ENCODE measurements at places on chromosomes 13 and 19.

GRCh38 chr13:98143157-98143553, 261 bp downstream of the FARP1 start:
- DNase-seq, result no peak

GRCh38 chr19:18932216-18932841, 8.7 kb downstream of the HOMER3 start:
- DNase-seq, result peak; percentile 70

GRCh38 chr19:21463449-21464105, 41.8 kb upstream of the ZNF429 start:
- no peak for DNase-seq

DNA sequence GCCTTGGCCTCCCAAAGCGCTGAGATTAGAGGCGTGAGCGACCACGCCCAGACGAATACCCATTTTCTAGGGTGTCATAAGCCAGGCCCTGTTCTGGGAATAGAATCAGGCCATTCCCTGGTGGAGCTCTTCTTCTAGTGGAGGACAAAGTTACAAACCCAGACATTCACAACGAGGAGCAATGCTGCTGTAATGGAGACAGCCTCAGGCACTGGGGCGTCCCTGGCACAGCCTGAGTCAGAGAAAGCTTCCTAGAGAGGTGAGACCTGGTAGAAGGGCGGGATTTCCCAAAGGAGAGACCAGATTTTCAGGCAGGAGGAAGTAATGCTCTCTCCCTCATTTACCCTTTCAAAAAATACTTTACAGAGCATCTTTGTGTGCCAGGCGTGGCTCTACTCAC, 12.7 kb downstream of the PRKCG start:
- DNase-seq, result no peak

DNA sequence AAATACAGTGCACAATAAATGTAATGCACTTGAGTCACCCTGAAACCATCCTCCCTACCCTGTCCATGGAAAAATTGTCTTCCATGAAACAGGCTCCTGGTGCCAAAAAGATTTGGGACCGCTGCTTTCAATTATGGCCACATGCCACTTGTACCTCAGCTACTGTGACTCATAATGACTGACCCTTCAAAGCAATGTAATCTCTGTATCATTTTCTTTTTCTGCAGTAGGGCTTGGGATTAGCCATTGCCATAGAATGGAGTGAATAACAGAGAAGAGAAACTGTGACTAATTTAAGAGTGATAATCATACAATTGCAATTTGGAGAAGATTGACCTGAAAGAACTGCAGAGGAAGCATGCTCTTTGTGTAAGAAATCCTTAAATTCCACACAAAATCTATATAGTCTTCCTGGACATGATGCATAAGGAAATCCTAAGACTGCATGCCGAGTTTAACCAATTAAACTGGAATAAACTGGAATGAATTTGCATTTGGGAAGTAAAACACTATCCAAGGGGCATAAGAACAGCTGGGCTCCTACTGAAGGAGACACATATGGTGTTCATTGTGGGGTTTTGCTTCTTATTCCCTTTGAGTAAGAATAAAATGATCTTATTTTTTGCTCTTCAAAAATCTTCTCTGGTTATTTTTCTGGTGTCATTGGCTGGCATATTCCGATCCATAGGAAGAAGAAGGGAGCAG, 59.5 kb upstream of the SLC7A1 start:
- no peak for DNase-seq

GRCh38 chr19:15701757-15702533, 25.9 kb upstream of the OR10H2 start:
- no peak for DNase-seq

DNA sequence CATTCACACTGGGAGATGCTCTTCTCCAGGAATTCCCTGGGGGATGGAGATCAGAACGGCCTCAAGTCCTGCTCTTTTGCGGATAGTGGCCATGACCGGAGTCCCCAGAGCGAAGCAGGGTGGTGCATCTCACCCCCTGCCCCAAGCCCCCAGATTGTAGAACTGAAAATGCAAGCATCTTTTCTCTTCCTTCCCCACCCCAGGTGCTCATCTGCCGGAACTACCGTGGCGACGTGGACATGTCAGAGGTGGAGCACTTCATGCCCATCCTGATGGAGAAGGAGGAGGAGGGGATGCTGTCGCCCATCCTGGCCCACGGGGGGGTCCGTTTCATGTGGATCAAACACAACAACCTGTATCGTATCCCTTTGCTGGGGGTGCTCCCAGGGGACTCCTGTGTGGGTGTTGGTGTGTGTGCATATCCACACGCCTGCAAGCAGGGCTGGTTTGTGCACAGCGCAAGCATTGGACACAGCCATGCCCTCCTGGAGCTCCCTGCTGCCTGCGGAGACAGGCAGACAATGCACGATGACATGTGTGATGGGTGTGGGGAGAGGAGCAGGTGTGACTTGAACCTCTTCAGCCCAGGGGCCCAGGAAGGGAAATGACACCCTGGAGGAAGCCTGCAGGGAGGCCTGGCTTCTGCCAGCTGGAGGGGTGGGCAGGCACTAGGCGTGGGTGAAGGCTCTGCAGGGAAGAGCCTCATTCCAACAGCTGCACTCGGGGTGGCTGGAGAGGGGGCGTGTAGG, 5.7 kb downstream of the AP1M1 start:
- DNase-seq, result peak; percentile 30

GRCh38 chr13:33080972-33081590, 64.9 kb downstream of the KL start:
- DNase-seq, result no peak

GRCh38 chr13:42997381-42997780, 5.3 kb upstream of the EPSTI1 start:
- DNase-seq, result no peak

- DNase-seq, result no peak
Observed at GRCh38 chr13:38590796-38591507, 95.9 kb upstream of the FREM2 start.

DNA sequence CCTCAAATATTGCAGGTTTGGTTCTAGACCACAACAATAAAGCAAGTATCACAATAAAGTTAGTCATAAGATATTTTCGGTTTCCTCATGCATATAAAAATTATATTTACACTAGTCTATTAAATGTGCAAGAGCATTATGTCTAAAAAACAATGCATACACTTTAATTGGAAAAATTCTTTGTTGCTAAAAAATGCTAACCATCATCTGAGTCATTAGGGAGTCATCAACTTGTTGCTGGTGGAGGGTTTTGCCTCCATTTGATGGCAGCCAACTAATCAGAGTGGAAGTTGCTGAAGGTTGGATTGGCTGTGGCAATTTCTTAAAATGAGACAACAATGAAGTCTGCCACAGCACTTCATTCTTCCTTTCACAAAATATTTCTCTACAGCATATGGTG, 422.3 kb upstream of the GPC6 start:
- no peak for DNase-seq

DNA sequence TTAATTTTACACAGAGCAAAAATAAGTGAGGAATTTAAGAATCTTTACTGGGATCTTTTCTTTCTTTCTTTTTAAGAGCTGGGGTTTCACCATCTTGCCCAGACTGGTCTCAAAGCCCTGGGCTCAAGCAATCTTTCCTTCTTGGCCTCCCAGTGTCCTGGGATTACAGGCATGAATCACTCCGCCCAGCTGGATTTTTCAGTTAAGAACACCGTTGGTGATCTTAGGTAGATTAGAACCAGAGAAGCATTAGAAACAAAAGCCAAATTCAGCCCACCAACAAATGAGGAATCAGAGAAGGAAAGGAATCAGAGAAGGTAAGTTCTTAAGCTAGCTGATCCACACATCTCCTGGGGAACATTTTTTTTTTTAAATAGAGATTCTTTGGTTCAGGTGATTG, 34.2 kb downstream of the EPSTI1 start:
- DNase-seq, result no peak

- no peak for DNase-seq
Observed at GRCh38 chr19:46697204-46697960, 19.5 kb downstream of the PRKD2 start.

DNA sequence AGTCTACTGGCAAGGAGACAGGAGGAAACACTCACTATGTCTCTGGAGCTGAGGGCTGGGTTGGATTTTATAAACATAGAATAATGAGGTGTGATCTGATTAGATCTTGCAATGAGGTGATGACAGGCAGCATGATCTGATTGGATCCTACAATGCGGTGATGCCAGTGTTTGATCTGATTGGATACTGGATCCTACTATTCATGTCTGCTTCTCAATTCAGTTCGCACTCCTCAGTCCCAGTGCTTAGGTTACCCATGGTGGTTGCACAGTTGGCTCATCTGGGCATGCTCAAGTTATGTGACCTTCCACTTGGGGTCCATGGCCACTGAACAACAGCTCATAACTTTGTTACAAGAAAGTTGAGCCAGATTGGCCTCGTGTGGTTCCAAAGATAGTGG, 469.5 kb downstream of the TSHZ3 start:
- no peak for DNase-seq
